HEK293T (cell line): ENCODE measurements at places on chromosomes 3 and 15.

DNA sequence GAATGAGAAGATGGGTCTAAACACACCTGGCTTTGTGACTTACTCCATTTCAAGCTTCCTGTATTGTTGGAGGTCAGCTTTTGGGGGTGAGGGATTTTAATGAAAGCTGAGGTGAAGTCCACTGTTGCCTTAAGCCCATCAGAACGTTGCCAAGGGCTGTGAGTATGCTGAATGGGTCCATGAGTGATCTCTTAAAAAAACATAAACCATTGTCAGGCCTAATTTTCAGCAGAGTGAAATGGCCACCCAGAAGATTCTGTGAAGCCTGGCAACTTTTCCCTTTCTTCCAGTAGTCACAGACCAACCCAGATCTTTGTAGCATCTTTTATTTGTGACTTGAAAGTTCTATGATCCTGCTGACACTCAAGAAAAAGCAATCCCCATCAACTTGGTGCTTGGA lies 87.0 kb downstream of the SMAD3 start:
- DNase-seq: no peak

DNA sequence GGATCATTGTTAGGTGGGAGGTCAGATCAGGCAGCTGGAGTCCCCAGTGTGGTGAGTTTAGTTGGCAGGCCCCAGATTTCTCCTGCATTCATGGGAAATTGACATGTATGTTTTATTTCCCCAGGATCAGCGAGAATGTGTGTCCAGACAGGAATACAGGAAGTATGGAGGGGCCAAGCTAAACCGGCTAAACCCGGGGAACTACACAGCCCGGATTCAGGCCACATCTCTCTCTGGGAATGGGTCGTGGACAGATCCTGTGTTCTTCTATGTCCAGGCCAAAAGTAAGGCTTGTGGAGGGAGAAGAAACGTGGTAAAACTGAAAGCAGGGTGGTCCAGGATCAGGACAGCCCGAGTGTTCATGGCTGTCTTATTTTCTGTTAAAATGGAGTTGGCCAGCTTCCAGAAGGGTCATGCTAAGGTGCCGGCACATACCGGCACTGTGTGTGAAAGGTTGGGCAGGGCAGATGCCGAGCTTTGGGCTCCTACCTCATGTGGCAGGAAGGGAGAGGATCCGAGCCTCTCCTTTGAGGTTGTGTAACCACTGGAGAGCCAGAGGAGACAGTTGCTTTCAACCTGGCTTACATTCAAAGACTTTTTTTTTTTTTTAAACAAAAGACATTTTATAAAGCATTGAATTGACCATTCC lies 83.1 kb downstream of the PGPEP1L start:
- no peak for DNase-seq

- no peak for DNase-seq
These were observed 108.4 kb downstream of the MEGF11 start for GRCh38 chr15:66144978-66145725.

- DNase-seq: peak; percentile 45
These were observed 539 bp upstream of the MGLL start for GRCh38 chr3:127822682-127823425.

DNA sequence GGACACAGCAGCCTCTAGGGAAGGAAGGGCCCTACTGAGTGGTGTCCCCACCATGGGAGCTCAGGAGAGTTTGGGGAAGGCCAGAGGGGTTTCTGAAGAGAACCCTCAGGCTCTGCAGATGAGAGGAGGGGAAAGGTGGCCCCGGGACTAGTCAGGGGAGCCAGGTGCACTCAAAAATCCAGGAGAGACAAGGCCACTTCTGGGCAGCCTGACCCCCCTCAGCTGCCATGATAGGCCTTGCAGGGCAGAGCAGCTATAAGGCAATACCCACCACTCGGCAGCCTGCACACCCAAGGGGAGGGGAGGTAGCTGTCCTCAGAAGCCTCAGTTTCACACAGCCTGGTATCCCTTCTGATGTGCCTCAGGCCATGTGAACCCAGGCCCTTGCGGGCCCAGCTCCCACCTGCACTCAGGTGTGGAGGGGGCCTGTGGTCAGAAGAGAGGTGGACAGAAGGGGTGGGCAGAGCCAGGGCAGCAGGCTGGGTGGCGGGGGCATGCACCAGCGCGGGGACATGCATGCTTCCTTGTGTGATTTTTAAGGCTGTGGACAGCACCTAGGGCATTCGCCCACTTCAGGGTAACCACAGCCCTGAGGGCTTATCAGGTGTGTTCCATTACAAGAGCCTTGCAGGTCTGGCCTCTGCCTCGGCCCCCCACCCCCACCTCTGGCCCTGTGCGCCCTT lies 34.6 kb downstream of the SRPRB start:
- no peak for DNase-seq

GRCh38 chr3:65742914-65743313 lies 295.8 kb downstream of the MAGI1 start:
- DNase-seq: no peak

DNA sequence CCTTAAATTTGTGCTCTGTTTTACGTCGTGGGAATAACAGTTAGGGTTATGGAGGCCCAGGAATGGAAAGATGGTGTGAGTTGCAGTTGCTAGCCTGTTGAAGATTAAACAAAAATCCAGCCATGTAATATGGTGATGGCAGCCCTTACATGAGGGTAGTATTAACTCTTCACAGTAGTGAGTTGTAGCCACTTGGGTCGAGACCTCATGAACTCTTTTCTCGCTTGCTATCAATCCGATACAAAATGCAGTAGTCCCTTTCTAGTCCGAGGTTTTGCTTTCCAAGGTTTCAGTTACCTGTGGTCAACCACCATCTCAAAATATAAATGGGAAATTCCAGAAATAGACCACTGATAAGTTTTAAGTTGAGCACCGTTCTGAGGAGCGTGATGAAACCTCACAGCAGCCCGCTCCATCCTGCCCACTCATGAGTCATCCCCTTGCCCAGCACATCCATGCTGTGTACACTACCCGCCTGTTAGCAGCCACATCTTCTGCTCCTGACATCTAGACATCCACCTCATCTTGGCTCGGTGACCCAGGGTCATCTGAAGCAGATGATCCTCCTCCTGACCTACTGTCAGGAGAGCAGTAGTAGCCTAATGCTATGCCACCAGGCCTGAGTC lies 177.9 kb downstream of the CDIN1 start:
- no peak for DNase-seq

DNA sequence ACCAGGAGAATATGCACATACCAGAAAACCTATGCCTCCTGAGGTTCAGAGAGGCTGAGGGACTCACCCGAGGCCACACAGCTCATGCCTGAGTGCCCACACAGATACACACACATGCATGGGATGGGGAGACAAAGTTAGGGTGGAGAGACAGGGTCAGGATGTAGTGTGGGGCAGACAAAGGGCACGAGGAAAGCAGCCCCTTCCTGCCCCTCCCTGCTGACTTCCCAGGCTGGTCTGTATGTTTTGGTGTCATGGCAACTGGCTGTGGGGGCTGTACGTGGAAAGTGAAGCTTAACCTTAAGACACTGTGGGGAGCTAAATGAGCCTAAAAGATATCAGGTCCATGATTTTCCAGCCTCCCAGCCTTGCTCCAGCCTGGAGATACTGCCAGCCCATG lies 57.8 kb downstream of the EPHB3 start:
- DNase-seq: no peak

- DNase-seq: no peak
These were observed 78.5 kb upstream of the FAM174B start for GRCh38 chr15:92733934-92734521.

DNA sequence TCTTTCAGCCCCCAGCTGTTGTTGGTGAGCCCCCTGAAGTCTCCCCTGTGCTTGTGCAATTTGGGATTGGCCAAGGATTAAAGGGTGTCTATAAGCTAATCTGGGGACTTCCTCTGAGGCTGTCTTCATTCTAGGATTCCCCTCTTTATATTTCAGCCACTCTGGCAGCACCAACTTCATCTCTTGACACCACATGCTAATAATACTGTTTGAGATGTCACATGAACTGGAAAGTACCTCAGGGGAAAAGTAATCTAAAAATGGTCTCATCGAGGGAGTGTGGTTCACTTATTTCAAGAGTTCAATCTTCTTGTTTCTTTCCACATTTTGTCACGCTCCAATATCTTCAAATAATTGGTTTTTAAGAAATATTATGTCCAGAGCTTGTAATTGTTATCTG lies 279.2 kb upstream of the TMC3 start:
- no peak for DNase-seq

DNA sequence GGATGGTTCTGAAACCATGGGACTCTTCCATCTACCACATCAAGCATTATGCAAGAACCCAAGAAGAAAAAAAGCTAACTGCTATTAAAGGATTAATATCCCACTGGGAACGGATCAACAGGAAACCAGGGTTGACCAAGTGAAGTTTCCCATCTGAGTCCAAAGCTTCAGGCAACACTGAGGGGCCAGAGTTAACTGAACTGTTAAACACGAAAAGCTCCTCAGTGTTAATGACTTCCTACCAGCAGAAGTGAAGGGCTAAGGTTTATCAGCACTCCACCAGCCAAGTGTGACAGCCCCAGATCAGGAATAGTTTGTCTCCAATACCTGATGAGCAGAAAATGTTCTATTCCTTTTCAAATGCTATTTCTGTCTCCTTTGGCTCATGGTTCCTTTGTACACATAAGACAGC lies 36.7 kb downstream of the PTPN9 start:
- no peak for DNase-seq

DNA sequence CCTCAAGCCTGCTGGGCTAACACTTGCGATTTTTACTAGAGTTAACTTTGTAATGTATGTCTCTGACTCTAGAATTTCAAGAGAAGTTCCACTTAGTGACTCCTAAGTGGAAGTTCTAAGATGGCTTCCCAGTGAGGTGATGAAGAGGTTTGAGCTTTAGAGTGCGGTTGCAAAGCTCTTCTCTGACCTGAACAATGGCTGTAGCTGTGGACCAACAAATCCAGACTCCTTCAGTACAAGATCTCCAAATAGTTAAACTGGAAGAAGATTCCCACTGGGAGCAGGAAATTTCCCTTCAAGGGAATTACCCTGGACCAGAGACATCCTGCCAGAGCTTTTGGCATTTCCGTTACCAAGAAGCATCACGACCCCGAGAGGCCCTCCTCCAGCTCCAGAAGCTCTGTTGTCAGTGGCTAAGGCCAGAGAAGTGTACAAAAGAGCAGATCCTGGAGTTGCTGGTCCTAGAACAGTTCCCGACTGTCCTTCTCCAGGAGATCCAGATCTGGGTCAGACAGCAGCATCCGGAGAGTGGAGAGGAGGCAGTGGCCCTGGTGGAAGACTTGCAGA lies 22.3 kb downstream of the WDR73 start:
- DNase-seq: peak; percentile 12

- DNase-seq: no peak
These were observed 81.5 kb downstream of the DIPK2A start for GRCh38 chr3:144053121-144053520.

DNA sequence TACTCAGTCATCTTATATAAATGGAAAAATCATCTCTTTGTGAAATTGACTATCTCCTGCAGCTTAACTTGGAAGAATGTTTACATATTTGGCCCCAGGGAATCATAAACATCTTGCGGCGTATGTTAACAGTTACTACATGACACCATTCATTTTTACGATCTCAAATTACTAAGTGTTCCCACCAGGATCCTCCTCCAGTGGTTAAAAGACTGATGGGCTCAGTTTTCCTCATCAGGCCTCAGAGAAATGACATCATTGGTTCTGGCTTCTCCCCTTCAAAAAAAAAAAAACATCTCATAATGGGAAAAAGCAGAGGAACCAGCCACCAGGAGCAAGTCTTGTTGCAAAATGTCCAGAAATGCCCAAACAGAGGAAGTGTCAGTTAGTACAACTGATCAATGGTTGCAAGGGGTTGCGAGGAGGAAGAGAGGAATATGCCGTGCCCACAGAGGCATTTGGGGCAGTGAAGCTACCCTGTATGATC lies 70.5 kb upstream of the LIPC start:
- peak; percentile 38 for DNase-seq

- DNase-seq: no peak
These were observed 133.2 kb downstream of the ARPP21 start for GRCh38 chr3:35772381-35773015.

DNA sequence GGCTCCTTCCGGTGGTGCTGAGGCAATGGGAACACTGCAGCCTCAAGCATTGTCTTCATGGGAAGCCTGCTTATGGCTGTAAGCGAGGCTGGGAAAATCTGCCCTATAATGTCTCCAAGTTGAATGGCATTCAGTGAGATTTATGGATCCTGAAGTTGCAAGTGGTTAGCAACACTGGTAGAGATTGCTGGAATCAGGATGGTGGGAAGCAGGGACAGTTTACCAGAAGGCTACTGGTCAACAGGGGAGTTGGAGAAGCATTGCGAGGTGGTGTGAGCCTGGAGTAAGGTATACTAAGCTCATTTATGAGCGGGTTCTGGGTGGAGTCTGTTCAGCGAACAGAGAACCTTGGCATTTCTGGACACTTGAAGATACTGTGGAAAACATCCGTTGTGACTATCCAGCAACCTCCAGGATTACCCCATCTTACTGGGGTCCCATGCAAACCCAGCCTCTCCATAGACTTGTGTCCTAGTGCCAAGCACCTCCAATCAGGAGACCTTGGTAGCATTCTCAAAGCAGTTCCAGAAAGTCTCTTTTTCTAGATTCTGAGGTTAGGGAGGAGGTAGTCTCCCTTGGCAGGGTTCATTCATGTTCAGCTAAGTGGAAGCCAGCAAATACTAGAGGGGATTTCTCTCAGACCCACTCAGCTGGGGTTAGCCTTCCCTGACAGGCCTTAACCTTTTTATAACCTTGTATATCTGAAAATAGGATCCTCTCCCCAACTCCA lies 7.3 kb downstream of the RPSA start:
- DNase-seq: no peak

DNA sequence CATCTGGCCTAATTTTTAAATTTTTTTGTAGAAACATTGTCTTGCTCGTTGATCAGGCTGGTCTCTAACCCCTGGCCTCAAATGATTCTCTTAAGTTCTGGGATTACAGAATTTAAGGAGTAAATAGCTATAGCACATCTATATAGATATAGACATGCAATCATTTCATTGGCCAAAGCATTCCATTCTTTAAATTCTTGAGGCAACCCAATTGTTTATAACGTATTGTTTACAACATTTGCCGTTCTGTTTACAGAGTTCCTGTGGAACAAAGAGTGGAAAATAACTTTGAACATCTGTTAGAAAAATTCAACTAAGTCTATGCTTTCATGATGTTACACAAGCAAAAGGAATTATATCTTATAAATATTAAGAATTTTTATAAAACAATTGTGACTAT lies 205.2 kb upstream of the ROBO2 start:
- DNase-seq: no peak

- DNase-seq: no peak
These were observed 73.5 kb upstream of the IQSEC1 start for GRCh38 chr3:13146643-13147143.

DNA sequence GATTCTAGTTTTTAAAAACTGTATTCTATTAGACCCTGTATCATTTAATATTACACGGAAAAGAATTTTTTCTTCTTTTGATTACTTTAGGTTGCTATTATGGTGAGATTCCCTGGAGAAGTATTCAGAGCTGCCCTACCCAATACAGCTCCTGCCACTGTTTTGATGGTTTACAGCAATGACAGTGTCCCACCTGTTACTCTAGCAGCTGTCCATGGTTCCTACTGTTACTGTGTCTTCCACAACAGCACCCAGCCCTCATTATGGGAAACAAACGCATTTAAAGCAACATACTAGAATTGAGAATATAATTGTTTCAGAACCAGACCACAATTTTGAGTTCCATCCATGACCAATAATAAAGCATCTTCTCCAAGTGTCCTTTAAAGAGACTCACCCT lies 450.7 kb downstream of the SHQ1 start:
- DNase-seq: no peak
